Spinal cord (tissue), 10 donors: ENCODE measurements at places on chromosomes 12 and 14. TPM values are rescaled to one million over a fixed set of nuclear protein-coding genes. Genes with fewer than 3 reads are reported as not detected.

DNA sequence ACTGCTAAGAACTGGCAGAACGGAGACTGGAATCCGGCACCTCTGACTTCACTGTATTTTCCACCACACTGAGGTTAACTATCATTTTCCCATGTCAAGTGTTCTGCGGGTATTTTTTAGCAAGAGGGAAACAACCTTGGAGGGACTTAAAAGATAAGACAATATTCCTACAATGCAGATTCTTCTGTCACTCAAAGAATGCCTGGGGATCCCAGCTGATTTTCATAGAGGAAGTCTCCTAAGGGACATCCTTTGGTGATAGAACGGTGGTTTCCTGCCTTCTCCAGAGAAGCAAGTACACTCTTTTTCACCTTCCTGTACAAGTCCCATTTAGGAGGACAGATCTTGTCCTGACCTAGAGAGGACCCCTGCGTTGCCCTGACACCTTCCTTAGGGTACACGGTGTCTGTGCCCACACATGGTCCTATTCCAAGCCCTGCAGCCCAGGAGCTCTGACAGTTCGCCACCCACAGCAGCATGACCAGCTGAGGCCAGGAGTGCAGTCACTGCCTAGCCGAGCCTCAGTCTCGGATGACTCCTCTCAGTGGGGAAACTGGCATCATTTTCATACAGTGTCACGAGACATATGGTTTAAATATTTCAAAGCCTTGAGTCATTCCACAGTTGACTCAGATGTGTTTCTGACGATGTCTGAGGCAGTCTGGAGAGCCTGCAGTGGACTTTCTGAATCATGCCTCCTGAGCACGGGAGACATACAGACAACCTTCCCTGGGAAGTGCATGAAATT lies 181.3 kb upstream of the FKBP4 start:
- peaks cover 67% of the 10 kb centered on the region for H3K36me3 ChIP-seq
- H3K4me1 ChIP-seq = peaks cover 18% of the 10 kb centered on the region

DNA sequence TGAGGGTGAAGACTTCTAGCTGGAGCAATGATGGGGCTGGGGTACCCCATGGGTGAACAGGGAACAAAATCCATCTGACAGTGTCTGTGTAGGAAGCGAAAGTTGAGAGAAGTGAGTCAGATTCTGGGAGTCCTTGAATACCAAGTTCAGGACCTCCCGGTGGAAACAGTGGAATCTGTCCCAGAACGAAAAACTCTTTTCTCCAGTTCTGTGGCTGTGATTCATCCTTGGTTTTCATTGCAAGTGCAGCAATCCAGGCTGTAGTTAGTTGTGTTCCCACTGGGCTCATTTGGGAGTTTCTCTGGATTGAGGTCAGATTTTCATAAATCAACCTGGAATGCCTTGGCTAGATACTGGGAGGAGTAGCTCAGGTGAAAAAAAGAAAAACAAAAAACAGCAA lies 120.7 kb downstream of the C12orf75 start:
- H3K27me3 ChIP-seq = no peaks in the 10 kb centered on the region
- no peak overlapping the region for H3K4me3 ChIP-seq
- no peaks in the 10 kb centered on the region for H3K36me3 ChIP-seq
- H3K4me1 ChIP-seq = no peaks in the 10 kb centered on the region
- DNase-seq = no peak

DNA sequence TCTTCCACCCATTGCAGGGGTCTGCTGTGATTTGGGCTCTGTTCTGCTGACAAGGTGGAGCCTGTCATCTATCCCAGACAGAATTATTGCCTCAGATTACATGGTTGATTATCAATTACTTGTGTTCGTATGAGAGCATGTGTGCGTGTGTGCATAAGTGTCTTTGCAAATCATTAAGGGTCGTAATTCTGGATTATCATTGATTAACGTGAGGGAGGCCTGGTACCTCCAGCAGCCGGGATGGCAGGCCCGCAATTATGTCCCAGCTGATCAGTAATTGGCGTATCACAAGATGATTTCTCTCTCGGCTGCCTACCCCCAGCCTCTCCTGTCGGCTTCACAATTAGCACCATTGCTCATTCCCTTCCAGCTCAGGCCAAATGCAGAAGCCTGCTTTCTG lies 29.6 kb upstream of the IRF2BPL start:
- H3K27ac ChIP-seq = no peak overlapping the region
- H3K36me3 ChIP-seq = no peaks in the 10 kb centered on the region
- DNase-seq = no peak
- H3K27me3 ChIP-seq = no peaks in the 10 kb centered on the region
- no peak overlapping the region for H3K4me3 ChIP-seq
- H3K4me1 ChIP-seq = peaks cover 22% of the 10 kb centered on the region

GRCh38 chr12:125406131-125406530 lies 340.9 kb downstream of the AACS start:
- H3K36me3 ChIP-seq = no peaks in the 10 kb centered on the region
- H3K4me3 ChIP-seq = no peak overlapping the region
- no peak for DNase-seq
- H3K4me1 ChIP-seq = no peaks in the 10 kb centered on the region
- H3K27ac ChIP-seq = no peak overlapping the region
- no peaks in the 10 kb centered on the region for H3K27me3 ChIP-seq

- no peaks in the 10 kb centered on the region for H3K36me3 ChIP-seq
- no peaks in the 10 kb centered on the region for H3K4me1 ChIP-seq
- no peaks in the 10 kb centered on the region for H3K27me3 ChIP-seq
Observed at GRCh38 chr14:80522936-80523335, 311.6 kb upstream of the DIO2 start.

- DNase-seq = no peak
- peaks cover 56% of the 10 kb centered on the region for H3K36me3 ChIP-seq
- no peak overlapping the region for H3K27ac ChIP-seq
- H3K27me3 ChIP-seq = no peaks in the 10 kb centered on the region
Observed at GRCh38 chr12:118034429-118035189, 18.1 kb downstream of the RFC5 start.

GRCh38 chr12:21155522-21156351 lies 24.7 kb downstream of the SLCO1B1 start:
- no peak overlapping the region for H3K27ac ChIP-seq
- H3K27me3 ChIP-seq = no peaks in the 10 kb centered on the region

DNA sequence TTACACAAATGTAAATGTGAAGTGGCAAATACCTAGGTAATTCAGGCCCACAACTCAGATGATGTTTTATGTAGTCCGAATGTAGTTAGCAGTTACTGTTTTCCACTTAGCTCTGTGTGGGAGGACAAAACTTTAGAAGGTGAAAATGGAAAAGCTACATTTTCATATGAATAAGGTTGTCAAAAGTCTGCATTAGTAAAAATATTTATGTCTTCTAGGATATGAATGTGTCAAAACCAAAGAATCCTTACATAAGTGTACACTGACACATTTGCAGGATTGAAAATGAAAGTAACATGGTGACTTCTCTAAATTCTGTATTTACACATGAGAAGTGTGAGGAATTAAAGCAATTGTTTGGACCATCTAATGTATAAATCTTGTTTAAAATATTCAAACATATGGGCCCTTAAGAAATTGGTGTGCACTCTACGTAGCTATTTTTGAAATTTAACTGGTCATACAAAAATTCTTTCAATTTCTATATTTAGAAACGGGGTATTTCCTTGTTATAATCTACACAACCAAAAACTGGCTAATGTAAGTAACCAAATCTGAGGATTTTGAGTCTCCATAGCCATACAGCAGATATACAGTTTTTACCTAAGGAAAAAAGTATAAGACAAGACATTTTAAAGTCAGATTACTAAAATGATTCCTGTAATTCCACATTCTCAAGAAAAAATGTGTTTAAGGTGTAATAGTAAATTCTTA lies 5.4 kb downstream of the CDKN1B start:
- H3K27ac ChIP-seq = peak overlapping the region; percentile 99
- no peak for DNase-seq
- H3K36me3 ChIP-seq = peaks cover 3% of the 10 kb centered on the region
- H3K4me1 ChIP-seq = peaks cover 12% of the 10 kb centered on the region

GRCh38 chr14:102675396-102675795 lies 82.9 kb downstream of the RCOR1 start:
- H3K27ac ChIP-seq = no peak overlapping the region
- no peaks in the 10 kb centered on the region for H3K4me1 ChIP-seq
- peaks cover 3% of the 10 kb centered on the region for H3K36me3 ChIP-seq

DNA sequence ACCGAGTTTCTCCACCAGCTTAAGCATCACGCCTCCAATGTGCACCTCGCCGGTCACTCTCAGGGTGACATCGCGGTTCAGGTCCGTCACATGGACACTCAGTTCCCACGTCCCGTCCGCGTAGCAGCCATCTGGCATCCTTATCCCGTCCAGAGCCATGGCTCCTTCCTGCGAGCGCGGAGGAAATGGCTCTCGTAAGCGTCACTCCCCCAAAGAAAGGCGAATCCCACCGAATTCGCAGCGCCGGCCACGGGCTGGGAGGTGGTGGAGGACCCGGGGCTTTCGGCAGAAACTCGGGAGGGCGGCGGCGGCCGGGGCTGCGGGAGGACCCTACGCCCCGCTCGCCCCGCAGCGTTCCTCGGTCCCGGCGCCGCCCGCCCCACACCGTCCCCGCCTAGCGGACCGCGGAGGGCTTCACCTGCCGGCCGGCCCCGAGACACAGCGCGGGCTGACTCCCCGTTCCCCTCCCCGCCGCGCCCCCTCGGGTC lies 396 bp downstream of the FERMT2 start:
- H3K27me3 ChIP-seq = no peaks in the 10 kb centered on the region
- H3K4me1 ChIP-seq = peaks cover 8% of the 10 kb centered on the region
- peak overlapping the region; percentile 95 for H3K4me3 ChIP-seq
- DNase-seq = peak; percentile 79
- peaks cover 6% of the 10 kb centered on the region for H3K36me3 ChIP-seq
- peak overlapping the region; percentile 98 for H3K27ac ChIP-seq

GRCh38 chr12:27751386-27752047 lies 28.5 kb upstream of the KLHL42 start:
- H3K27ac ChIP-seq = no peak overlapping the region
- no peak overlapping the region for H3K4me3 ChIP-seq
- DNase-seq = no peak
- H3K4me1 ChIP-seq = no peaks in the 10 kb centered on the region
- H3K36me3 ChIP-seq = peaks cover 8% of the 10 kb centered on the region

- H3K27me3 ChIP-seq = no peaks in the 10 kb centered on the region
- DNase-seq = no peak
- H3K27ac ChIP-seq = no peak overlapping the region
Observed at GRCh38 chr12:80979816-80980215, 42.1 kb upstream of the LIN7A start.

DNA sequence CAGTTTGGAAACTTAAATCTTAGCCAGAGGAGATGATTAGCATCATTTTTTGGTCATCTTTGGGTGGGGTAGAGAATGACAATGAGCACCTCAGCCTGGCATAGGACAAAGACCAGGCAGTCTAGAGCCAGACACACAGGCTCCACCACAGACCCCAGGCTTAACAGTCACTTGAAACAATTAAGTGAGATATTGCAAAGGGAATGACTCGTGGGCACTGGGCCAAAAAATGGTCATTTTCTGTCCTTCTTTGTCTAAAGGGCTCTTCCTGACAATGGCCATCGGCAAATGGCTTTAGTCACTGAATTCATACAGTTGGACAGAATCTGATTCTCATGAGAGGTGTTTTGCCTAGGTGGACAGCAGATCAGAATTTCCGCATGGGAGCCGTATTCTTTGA lies 78.0 kb upstream of the DICER1 start:
- no peak overlapping the region for H3K4me3 ChIP-seq
- H3K36me3 ChIP-seq = no peaks in the 10 kb centered on the region
- H3K27ac ChIP-seq = no peak overlapping the region
- no peaks in the 10 kb centered on the region for H3K27me3 ChIP-seq
- DNase-seq = no peak
- peaks cover 43% of the 10 kb centered on the region for H3K4me1 ChIP-seq

GRCh38 chr14:25389948-25390347 lies 340.0 kb upstream of the STXBP6 start:
- H3K4me1 ChIP-seq = no peaks in the 10 kb centered on the region
- no peak overlapping the region for H3K27ac ChIP-seq
- H3K27me3 ChIP-seq = no peaks in the 10 kb centered on the region
- no peak for DNase-seq

GRCh38 chr12:109810954-109811623 lies 22.1 kb downstream of the TRPV4 start:
- no peak for DNase-seq
- H3K27me3 ChIP-seq = no peaks in the 10 kb centered on the region
- H3K36me3 ChIP-seq = no peaks in the 10 kb centered on the region
- no peak overlapping the region for H3K4me3 ChIP-seq

- DNase-seq = no peak
- no peak overlapping the region for H3K27ac ChIP-seq
- H3K36me3 ChIP-seq = no peaks in the 10 kb centered on the region
- no peaks in the 10 kb centered on the region for H3K27me3 ChIP-seq
Observed at GRCh38 chr14:54554401-54554800, 12.5 kb upstream of the SAMD4A start.

GRCh38 chr14:72420749-72421474 lies 473.0 kb downstream of the DPF3 start:
- peak; percentile 96 for DNase-seq
- no peak overlapping the region for H3K27ac ChIP-seq
- no peaks in the 10 kb centered on the region for H3K36me3 ChIP-seq
- H3K4me3 ChIP-seq = no peak overlapping the region

DNA sequence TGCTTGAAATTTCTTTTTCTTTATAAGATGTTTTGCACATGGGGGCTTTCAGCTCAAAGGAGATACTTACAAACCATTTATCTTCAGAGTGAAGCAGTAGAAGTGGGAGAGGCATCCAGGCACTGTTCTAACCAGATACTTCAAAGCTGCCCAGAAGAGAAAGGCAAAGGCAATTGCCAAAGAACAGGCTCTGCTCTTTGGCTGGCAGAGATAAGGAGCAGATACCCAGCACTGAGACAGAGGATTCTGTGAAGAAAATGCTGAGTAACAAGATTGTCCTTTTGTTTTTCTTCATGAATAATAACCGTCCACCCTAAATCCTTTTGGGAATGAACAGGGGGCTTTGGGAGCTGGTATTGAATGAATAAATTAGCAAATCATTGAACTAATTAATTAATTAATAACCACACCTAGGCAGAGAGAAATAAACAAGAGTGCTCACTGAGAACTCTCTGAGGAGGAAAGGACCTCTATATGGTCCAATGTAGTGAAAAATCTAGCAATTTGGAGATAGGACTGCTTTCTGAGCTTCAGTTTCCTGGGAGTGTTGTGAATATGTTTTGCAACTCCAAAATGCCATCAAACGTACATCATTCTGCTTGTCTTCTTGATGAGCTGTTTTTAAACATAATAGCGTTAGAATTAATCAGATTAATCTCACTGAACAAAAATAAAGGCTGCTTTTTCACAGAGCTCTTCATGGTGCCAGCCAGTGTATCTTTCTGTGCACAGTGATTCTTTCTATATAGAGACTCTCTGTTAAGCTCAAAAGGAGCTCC lies 192.8 kb upstream of the AMIGO2 start:
- H3K4me1 ChIP-seq = no peaks in the 10 kb centered on the region
- DNase-seq = no peak
- H3K27me3 ChIP-seq = no peaks in the 10 kb centered on the region
- H3K27ac ChIP-seq = no peak overlapping the region
- no peaks in the 10 kb centered on the region for H3K36me3 ChIP-seq

- DNase-seq = no peak
- no peaks in the 10 kb centered on the region for H3K27me3 ChIP-seq
- no peaks in the 10 kb centered on the region for H3K36me3 ChIP-seq
Observed at GRCh38 chr14:106218174-106218573, 691.8 kb downstream of the TMEM121 start.

The KRT85 gene
- not detected for polyA plus RNA-seq

The MAPKAPK5 gene
- 50.7 TPM for polyA plus RNA-seq

The COQ5 gene
- 41.4 TPM for polyA plus RNA-seq

The SERPINA12 gene
- 0.13 TPM for polyA plus RNA-seq

The VDR gene
- 0.40 TPM for polyA plus RNA-seq

The RNASE12 gene
- not detected for polyA plus RNA-seq

The BATF gene
- 2.6 TPM for polyA plus RNA-seq

The INHBE gene
- polyA plus RNA-seq = 0.23 TPM

The NFYB gene
- polyA plus RNA-seq = 61.3 TPM
